Hematopoietic multipotent progenitor cell treated with erythropoietin and hydrocortisone succinate and interleukin-3 and kit ligand, for 17 days (in vitro differentiated cells): ENCODE measurements at places on chromosomes 4 and X.
A peak's percentile ranks its signal among the peaks of the same experiment; 100 is the strongest.

- no peak for DNase-seq
Measured at GRCh38 chrX:23046443-23046842, 46.7 kb downstream of the DDX53 start.

- DNase-seq: no peak
Measured at GRCh38 chr4:38489924-38490639, 173.9 kb upstream of the KLF3 start.

DNA sequence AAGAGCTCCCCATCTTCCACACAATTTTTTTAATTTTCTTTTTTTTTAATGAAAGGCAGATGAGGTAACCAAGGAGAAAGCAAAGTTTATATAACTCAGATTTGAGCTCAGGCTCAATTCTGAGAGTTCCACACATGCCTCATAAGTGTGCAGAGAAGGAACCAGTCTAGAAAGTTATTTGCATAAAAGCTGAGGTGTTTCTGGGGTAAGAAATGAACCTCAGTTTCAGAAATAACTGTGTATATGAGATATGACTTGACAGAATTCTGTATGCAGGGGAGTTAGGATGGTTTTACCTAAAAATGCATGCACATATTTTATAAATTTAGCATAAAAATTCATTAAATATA lies 51.3 kb downstream of the DTHD1 start:
- no peak for DNase-seq

- DNase-seq: no peak
Measured at GRCh38 chr4:7973545-7973981, 33.9 kb upstream of the AFAP1 start.

- DNase-seq: no peak
Measured at GRCh38 chrX:97057349-97057909, 173.7 kb downstream of the RPA4 start.

- DNase-seq: no peak
Measured at GRCh38 chrX:39527025-39527424, 570.7 kb downstream of the BCOR start.

- no peak for DNase-seq
Measured at GRCh38 chr4:183205709-183206108, 106.7 kb downstream of the WWC2 start.

- no peak for DNase-seq
Measured at GRCh38 chrX:44235534-44235933, 107.9 kb downstream of the EFHC2 start.

DNA sequence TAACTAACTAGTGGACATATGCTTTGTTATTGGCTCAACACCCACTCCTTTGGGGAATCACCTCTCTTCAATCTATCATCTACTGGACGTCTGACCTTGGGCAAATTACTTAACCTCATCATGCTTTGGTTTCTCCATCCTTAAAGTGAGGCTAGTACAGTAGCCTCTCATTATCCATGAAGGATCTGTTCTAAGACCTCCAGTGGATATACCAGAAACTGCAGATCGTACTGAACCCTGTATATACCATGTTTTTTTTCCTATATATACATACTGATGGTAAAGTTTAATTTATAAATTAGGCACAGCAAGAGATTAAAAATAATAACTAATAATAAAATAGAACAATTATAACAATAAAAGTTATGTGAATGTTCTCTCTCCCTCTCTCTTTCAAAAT lies 56.2 kb downstream of the HMGB3 start:
- no peak for DNase-seq

DNA sequence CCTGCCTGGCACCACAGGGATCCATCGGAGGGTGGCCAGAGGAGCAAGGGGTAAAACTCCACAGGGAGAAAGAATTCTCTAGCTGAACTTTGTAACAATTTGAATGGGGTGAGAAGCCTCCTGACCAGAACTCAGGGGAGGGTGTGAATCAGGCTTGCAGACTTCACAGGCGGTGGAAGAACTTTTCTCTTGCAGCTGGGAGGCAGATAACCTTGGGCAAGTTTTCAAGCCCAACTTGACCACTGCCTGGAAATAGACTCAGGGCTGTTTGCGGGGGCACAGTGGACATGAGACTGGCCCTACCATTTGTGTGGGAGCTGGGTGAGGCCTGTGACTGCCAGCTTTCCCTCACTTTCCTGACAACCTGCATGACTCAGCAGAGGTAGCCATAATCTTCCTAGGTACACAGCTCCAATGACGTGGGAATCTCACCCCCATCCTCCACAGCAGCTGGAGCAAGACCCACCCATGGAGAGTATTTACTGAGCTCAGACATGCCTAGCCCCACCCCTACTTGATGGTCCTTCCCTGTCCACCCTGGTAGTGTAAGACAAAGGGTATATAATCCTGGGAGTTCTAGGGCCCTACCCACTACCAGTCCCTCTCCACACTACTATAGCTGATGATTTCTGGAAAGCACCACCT lies 210.0 kb upstream of the AGTR2 start:
- no peak for DNase-seq

GRCh38 chr4:2649604-2650114 lies 106.5 kb downstream of the TNIP2 start:
- DNase-seq: no peak

DNA sequence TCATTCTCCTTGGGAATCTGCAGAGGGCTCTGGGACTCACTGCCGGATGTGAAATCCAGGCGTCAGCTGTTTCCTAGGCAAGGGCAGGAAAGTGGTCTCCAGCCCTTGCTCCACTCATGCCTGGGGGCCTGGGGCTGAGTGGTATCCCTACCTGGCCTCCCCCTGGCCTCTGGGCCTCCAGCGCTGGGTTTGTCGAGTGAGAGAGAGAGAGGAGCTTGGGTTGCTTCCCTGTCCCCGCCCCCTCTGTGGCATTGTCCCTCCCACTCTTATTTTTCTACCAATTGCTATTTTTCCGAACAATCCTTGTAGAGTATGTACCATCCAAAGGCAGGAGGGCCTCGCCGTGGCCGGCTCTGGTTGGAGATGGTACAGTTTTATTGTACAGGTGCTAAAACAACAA lies 53.1 kb downstream of the ELF4 start:
- no peak for DNase-seq

DNA sequence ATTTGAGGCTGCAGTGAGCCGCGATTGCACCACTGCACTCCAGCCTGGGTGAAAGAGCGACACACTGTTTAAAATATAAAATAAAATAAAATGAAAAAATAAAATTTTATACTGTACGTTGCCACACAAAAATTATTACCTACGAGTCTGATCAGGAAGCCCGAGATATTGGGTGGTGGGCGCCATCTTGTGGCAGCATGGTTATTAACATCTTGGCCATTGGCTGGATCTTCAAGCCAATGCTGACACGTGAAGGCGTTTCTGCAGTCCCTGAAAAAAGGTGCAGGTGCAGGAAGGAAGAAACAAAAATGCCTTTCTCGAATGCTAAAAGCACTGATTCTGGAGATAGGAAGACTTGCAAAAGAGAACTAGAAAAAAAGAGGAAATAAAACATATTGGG lies 4.9 kb upstream of the TLR8 start:
- DNase-seq: peak; percentile 24

- no peak for DNase-seq
Measured at GRCh38 chrX:105495376-105495775, 274.9 kb upstream of the TEX13A start.

DNA sequence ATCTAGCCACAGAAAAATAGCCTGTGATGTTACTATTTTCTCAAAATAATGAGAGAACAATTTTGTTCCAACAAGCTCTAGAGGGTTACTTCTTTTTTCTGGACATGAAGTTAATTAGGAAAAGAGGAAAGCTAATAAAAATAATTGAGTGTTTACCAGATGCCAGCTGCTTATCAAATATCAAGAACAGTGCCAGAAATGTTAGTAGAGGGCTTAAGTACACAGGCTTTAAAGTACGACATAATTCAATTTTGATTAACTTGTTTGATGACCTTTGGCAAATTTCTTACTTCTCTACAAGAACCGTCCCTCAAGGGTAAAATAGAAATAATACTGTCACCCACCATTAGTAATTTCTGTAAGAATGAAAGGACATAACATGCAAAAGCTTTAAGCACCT lies 977.0 kb downstream of the FSTL5 start:
- no peak for DNase-seq

GRCh38 chr4:6226506-6226905 lies 26.2 kb upstream of the JAKMIP1 start:
- DNase-seq: no peak

DNA sequence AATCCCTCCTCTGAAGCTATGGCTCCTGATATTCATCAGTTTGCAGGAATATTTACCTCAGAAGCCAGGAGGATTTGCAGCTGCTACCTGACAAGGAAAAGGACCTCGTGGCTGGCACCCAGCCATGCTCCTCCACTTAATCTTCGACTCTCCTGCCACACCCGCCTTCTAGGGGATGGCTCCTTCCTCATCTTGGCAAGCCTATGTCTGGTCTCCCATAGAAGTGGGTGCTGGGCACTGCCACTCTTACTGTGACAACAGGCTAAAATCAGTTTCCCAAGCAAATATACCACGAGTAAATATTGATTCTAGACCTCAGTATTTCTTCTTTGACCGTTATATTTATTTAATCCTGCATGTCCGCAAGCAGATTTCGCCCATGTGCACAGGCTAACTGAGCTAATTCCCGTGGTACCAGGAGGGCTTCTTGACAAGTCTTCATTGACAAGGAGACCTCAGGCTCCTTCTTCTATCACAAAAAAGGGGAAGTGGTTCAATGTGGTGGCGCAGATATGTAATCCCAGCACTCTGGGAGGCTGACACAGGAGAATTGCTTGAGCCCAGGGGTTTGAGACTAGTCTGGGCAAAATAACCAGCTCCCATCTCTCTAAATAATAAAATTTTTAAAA lies 52.6 kb upstream of the DCTD start:
- DNase-seq: no peak

- no peak for DNase-seq
Measured at GRCh38 chr4:101807351-101807750, 16.8 kb downstream of the BANK1 start.

- no peak for DNase-seq
Measured at GRCh38 chrX:123425904-123426303, 241.8 kb downstream of the GRIA3 start.

DNA sequence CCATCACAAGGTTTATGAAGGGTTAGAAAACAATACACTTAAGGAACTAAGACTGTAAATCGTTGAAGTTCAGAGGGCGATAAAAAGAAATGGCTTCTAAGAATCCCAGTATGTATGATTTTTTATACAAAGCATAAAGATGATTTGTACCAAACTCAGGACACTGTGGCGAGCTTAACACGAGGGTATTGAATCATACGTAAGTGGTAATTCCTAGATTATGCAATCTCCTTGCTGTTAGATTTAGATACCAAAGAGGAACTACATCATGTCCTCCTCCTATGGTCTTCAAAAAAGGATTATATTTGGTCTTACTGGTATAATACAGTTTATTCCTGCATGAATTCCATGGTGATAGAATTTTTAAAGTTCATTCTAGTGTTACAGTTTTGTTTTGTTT lies 23.9 kb downstream of the NFKB1 start:
- no peak for DNase-seq

DNA sequence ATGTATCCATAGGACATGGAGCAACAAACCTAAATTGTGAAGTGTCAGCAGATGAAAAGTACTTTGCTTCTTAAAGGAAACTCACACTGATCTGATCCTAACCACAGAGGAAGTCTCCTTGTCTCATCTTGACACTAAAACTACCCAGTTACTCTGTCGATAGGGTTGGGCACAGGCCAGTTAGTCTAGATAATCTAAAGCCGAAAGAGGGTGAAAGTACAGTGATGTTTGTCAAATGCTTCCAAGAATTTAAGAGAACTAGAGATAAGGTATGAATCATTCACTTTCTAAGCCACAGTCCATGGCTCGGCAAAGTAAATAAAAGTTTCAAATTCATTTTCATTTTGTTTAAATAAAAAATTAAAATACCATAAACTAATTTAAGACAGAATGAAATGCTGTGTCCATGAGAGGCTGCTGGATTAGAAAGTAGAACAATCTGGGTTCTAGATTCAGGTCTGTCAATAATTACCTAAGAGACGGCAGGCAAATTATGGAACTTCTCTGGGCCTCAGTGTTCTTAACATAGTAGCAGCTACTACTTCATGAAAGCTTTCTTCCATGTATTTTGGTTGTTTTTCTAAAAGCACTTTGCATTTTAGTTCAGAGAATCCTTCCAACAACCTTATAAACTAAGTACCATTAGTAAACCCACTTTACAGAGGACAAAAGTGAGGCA lies 176.7 kb downstream of the LDB2 start:
- no peak for DNase-seq
